Activated naive CD8-positive, alpha-beta T cell treated with anti-CD3 and anti-CD28 coated beads for 36 hours (primary cell): ENCODE measurements at places on chromosomes 2 and 18. TPM values are rescaled to one million over a fixed set of nuclear protein-coding genes. Genes with fewer than 3 reads are reported as not detected.
A peak's percentile ranks its signal among the peaks of the same experiment; 100 is the strongest.

DNA sequence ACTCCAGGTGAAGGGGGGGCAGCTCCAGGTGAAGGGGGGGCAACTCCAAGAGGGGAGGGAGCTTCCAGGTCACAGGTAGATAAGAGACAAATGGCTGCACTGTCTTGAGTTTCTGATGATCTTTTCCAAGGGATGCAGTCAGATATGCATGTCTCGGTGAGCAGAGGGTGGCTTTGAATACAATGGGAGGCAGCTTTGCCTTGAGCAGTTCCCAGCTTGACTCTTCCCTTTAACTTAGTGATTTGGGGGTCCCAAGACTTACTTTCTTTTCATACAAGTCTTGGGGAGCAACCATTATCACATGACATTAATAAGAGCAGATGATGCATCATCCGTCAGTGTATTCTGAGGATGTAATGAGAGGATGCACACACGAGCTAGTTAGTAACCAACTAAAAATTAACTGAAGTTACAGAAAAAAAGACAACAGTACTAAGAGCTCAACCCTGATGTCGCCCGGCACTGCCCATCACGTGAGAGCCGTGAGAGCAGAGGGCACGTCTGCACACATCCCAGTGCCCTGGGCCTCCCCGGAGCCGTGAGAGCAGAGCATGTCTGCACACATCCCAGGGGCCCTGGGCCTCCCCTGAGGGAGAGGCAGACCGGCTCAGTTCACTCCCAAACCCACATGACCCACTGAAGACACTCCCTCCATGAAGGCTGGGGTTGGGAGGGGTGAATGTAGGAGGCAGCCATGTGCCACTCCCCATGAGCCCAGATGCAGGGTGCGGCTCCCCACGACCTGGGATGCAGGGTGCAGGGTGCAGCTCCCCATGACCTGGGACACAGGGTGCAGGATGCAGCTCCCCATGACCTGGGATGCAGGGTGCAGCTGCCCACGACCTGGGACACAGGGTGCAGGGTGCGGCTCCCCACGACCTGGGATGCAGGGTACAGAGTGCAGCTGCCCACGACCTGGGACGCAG lies 39.4 kb downstream of the PXDN start:
- DNase-seq = no peak

DNA sequence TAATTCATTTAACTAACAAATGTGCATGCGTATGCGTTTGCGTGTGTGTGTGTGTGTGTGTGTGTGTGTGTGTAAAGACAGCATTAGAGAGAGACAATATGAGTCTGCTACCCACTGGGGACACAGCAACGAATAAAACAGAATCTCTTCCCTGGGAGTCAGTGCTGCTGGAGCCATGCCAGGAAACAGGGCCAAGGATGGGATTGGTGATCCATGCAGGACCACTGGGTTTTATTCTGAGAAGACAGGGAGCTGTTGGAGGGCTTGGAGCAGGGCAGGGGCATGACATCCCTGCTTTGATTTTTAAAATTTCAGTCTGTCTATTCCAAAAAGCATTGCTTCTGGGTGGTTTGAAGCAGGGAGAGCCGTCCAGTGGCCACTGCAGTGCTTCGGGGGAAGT lies 62.9 kb downstream of the PDCL3 start:
- DNase-seq = no peak

CRACDL gene
- total RNA-seq = 0.30 TPM

- DNase-seq = peak; percentile 49
These were observed 22.8 kb upstream of the DGKD start for GRCh38 chr2:233331536-233331935.
